Fibroblast of skin of right quadriceps (primary cell): ENCODE measurements at places on chromosomes 5 and 9.

DNA sequence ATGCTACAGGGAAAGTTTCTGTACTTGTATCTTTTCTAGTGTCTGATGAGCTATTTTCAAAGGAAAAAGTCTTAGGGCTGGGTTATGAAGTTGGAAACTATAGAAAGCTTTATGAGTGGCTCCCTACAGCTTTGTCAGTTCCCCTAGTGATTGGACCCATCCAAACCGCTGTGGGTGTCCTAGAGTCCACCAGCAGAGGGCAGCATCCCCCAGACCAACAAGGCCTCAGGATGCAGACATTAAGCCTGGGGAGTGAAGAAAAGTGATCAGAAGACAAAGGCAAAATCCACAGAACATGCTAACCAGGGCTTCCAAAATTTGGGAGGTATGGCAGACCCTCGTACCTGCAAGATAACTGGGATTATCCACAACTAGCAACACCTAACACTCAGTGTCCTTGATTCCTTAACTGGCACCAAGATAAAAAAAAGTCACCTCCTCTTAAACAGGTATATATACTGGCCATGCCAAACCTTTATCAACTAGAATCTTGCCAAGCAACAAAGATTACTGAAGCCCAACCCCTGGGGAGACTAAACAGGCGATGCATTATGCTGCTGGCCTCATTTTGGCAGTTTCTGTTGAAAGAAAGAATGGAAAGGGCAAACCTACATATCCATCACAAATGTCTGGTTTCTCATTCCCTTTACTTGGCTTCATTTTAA is 110.4 kb upstream of the NR5A1 start:
- DNase-seq, result peak; percentile 76

GRCh38 chr9:133818444-133818843 is 80.3 kb upstream of the SARDH start:
- no peak for DNase-seq

DNA sequence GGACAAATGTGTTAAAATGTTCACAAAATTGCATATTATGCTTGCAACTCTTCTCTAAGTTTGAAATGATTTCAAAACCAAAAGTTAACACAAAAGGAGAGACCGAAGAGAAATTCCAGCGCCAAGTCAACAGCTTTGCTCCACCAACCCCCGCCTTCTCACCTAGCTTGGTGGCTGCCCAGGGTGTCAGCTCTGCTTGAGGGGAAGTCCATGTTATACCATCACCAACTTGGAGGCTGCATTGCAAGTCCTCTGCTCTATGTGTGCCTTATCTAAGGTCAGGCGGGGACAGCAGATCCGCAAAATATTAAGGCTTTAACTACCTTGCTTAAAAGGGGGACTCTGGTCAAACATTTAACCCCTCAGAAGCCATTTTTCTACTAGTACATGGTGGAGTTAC is 14.6 kb downstream of the CCNJL start:
- no peak for DNase-seq

DNA sequence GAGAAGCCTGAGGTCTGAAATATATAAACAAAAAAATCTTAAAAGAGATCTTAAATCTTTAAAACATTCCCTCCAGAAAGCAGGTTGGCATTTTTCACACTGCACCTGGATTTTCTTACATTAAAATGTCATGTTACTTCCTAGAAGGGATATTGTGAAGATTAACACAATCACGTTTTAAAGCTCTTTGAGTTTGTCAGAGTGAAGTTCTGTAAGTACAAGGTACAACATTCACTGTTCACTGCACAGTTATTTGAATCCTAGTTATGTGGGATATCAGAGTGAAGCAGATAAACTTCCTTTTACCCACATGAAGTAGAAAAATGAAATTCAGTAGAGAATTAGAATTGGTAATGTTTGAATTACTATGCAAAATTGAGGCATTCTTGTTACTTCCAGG is 353.6 kb upstream of the RGMB start:
- DNase-seq, result no peak

DNA sequence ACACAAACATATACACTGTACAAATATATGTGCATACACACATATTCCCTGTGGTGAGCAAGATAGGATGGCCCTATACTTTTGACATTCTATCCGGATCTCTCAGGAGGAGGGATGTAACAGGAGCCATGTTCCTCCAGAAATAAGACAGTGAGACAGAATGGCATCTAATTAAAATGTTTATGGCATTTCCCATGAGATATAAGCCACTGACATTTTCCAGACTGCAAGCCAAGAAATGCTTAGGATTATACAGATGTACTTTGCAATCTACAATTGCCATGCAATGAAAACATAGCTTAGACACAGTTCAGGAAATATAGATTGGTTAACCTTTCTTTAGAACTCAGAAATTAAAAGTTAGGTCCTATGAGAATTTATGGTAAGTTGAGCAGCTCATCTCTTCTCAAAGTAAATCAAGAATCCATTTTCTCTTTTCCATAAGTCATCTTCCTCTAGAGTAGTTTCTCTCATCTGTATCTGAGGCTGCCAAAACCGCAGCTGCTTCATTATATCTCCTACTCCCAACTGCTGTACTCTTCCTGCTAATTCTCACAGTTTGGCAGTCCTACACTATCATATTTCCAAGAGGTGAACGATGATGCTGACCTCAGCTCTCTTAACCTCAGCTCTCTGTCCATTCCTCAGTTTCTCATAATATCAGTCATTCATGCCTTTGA is 1719.1 kb downstream of the MAT2B start:
- no peak for DNase-seq

DNA sequence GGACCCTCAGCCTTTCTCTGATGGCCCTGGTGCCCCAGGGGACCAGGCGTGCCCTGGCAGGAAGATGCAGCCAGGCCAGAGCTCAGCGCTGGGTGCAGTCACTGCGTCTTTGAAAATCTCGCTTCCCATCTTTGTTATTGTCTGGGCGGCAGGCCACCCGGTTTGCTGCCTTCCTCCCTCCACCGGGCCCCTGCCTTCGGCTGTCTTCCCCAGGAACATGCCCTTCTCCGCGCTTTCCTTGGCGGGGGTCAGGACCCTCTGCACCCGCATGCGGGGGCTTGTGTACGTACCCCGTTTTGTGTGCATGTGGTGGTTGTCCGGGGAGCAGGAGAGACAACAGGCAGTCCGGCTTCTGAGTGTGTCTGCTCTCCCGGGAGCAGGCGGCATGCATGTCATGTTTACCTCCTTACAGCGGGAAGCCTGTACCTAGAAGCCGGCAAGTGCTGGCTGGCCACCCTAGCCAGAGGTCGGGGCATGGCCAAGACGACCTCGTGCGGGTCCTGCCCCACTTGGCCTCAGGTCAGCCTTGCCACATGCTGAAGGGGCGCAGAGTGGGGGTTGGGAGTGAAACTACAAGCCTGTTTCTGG is 49.5 kb downstream of the DAB2IP start:
- DNase-seq, result no peak

GRCh38 chr5:135276151-135276550 is 122.9 kb downstream of the MACROH2A1 start:
- DNase-seq, result no peak

GRCh38 chr5:109701252-109701651 is 11.5 kb downstream of the MAN2A1 start:
- DNase-seq, result no peak

DNA sequence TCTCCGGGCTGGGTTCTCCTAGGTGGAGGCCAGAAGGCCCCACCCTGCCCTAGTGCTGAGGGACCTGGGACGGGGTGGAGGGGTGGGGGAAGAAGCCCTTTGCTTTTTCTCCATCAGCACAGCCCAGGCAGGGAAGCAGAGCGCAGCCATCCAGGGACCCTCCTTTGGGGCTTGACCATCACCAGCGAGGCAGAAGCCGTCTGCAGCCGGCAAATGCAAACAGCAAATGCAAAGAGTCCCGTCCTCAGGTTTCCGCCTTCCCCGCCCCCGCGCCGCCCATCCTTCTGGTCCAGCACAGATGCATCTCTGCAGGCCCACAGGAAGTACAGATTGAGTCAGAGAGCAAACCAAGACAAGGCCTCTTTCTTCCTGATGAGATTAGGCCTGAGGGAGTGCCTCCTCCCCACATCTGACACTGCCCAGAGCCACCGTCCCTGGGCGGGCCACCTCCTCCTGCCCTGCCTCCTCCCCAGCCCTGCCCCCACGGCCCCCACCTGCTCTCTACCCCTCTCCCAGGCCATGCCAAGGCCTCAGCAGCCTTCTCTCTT is 23.4 kb downstream of the CORO2A start:
- DNase-seq, result peak; percentile 34

DNA sequence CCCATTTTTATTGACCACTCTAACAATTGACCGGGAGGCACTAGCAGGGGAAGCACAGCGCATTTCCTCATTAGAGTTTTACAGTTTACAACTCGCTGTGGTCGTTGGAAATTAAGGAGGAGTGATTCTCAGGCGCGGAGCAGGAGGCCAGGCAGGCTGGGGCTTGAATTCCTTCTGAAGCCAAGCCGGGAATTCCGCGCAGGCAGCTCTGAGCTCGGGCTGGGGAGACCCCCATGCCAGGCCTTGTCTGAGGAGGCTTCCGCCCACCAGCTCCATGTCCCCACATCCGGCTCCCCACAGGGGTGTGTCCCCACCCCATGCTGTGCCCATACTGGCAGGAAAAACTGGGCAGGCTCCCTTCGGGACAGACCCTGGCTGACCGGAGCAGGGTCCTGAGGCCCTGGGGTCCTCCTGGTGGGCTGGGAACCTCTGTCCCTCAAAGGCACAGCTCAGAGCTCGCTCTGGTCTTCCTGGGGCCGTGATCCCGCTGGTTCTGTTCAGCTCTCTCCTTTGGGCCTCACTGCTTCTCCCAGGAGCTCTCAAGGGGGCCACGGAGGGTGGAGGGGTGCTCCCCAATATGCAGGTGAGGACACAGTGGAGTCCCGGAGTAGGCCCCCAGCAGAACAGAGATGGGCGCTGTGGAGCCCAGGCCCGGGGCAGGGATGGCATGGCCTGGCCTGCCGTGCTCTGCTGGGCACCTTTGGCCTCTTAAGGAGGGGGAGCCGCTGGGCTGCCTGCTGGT is 1.3 kb upstream of the NRARP start:
- DNase-seq, result no peak

GRCh38 chr5:32522429-32523143 is 62.8 kb upstream of the SUB1 start:
- DNase-seq, result peak; percentile 91

GRCh38 chr5:147180751-147181150 is 54.1 kb upstream of the STK32A start:
- DNase-seq, result no peak
